Activated CD4-positive, CD25-positive, alpha-beta regulatory T cell (primary cell): ENCODE measurements at places on chromosomes 4 and X.

DNA sequence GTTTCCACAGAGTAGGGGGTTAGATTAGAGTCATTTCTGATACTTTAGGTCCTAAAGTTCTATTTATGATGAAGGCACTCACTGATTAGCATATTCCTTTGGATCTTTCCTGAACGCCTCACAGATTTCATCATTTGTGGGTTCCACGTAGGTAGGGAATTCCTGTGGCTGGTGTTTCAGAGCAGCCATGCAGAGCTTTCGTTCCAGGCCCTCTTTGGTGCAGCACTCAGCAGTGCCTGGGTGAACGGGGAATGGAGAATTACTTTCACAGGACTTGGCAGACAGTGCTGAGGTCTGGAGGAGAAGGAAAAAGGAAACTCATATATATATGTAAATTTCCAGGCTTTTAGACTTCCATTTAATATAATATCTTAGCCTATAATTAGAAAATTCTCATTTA is 18.5 kb downstream of the GC start:
- DNase-seq, result no peak

DNA sequence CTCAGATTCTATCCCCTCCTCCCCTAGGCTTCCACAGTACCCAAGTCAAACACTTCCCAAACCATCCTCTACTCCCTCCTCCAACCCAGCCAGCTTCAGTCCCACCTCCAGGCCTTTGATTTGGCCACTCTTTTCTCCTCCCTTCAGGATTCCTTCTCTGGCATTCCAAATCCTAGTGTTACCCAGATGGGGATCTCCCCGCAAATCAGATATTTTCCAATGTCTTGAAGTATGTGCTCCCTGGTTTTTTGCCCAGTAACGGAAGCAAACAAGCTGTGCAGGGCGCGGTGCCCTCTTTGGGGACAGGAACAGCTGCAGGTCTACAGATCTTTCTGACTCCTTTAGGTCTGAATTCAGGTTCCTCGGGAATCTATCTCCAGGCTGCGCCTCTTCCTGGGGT is 2.2 kb upstream of the SYN1 start:
- no peak for DNase-seq

- no peak for DNase-seq
Observed at GRCh38 chr4:87150498-87151261, 69.7 kb downstream of the KLHL8 start.

DNA sequence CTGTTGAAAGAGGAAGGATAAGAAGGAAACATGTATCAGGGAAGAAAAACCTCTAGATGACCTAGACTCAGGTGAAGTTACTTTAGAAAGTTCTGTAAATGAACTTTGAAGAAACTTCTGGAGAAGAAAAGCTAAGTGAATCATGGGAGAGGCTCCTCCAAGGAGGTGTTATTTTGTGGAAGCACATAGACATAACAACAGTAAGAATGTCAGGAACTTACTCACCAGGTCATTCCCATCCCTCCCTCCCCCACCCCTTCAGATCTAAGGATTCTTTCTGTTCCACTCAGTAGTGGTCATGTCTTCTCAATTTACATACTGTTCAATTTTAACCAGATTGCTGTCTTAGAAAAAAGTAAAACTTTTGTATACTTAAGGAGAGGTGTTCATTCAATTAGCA is 310.5 kb upstream of the DDX53 start:
- DNase-seq, result no peak

DNA sequence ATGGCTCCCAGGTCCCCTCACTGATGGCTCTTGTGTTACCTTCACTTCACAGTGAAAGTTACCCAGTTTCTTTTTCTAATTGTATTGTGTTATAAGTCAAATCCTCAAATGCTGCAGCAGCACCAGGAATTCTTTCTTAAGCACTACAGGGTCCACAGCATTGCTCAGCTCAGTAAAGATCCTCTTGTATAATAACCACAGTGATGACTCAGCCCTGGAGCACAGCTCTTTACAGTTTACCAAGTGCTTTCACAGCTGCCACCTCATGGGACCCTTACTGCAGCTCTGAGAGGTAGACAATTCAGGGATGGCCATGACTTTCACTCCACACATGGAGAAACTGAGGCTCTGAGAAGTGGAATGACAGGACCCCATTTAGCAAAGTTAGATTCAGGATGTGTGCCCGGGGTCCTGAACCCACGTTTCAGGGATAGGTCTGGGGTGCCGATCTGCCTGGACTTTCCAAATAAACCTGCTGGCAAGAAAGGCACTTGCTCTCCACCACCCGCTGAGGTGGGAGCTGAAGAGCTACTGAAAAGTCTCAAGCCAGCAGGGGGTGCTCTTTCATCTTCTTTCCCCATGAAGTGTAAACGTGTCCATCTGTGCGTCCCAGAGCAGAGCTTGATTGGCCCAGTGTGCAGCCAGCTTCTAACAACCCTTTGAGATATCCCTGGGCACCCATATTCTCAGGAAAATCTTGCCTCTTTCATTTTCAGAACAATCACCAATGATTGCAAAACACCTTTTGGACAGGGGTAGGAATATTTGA is 35.7 kb upstream of the GABRQ start:
- no peak for DNase-seq

- no peak for DNase-seq
Observed at GRCh38 chrX:154411981-154412340, 622 bp downstream of the TAFAZZIN start.

- DNase-seq, result no peak
Observed at GRCh38 chr4:103482893-103483292, 236.9 kb downstream of the TACR3 start.

DNA sequence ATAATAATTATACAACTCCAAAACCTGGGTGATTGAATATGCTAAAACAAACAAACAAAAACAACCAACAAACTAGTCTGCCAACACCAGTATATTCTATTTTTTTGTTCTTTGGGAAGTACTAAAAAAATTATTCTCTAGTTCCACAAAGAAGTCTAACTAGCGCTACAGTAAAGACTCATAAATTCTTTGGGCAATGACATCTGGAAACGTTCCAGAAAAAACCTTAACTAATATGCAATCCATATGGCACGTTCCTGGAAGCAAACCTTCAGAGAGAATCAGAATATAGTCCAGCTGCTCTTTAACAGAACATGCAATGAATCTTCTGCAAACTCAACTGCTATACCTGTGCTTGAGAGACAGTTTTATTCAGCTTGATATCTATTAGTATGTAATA is 500.1 kb downstream of the TRAM1L1 start:
- no peak for DNase-seq

DNA sequence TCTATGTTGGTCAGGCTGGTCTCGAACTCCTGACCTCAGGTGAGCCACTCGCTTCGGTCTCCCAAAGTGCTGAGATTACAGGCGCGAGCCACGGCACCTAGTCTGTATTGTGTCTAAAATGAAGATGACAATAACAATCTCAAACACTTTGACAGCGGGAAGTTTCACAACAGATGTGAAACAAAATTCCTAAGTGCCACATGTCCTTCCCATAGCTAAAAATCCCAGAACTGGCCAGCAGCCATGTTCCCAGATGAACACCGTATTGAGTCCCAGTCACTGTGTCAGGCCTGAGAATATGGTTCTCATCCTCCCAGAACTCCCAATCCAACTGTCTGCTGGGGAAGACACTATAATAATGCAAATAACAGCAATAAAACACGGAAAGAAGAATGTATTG is 16.4 kb upstream of the KLHL8 start:
- no peak for DNase-seq
